G401 (cell line): ENCODE measurements at places on chromosomes 12 and 14.

DNA sequence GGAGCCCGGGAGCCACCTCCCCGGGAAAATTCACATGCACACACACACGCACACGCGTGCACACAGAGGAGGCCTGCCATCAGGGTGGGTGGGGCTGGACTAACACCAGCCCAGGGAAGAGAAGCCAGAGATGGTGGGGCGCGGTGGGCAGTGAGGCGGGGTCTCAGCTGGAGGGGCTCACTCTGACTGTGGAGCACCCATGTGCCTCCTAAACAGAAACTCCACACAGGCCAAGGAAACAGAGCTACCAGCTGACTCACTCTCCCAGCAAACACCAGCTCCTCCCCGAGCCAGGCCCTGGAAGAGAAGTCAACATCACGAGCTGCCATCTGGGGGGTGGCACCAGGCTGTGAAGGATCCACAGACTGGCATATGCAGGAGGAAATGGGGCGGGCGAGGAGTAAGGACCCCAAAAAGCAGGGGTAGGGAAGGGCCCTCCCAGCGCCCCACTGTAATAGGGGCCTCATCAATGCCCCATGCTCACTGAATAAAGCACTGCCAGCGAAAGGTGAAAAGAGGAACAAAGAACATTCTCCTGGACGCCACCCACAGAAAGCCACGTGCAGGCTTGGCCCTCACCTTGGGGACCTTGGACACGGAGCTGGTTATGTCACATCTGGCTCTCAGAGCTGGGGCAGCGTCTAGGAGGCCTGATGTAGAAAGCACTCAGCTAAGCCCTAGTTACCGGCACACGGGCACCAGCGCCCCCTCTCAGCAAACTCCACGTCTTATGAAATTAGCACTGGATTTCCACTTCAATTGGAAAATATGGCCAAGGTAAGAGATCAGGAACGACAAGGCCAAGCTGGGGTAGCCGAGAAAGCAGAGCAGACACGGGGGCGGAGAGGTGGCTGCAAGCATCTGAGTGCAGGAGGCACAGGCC lies 8.4 kb upstream of the INF2 start:
- DNase-seq, result peak; percentile 36

GRCh38 chr12:82554529-82554928 lies 132.2 kb upstream of the TMTC2 start:
- no peak for DNase-seq

DNA sequence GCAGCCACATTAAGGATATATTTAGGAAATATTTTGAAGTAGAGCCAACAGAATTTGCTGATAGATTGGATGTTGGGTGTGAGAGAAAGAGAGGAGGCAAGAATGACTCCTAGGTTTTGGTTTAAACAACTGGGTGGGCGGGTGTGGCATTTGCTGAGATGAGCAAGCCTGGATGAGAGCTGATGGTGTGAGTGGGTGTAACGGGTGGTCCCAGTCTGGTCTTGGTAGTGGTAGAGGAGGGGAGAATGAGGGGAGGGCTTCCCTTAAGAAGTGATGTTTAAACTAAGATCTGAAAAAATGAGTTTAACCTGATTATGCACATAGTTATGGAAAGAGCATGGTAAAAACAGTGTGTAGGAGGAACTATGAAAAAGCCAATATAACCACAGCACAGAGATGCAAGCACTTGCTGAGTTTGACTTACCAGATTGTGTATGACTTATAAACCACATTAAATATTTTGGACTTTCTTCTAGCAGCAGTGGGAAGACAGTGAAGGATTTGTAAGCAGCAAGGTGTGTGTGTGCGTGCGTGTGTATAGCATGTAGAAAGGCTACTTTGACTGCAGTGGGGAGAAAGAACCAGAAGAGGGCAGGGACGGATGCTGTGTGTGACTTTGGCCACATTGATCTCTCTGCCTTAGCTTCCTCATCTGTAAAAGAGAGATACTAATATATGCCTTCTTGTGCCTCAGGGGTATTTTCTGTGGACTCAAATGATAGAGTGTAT lies 139.7 kb downstream of the PRIMA1 start:
- DNase-seq, result peak; percentile 50

GRCh38 chr14:58870961-58871360 lies 233.2 kb downstream of the DACT1 start:
- no peak for DNase-seq

DNA sequence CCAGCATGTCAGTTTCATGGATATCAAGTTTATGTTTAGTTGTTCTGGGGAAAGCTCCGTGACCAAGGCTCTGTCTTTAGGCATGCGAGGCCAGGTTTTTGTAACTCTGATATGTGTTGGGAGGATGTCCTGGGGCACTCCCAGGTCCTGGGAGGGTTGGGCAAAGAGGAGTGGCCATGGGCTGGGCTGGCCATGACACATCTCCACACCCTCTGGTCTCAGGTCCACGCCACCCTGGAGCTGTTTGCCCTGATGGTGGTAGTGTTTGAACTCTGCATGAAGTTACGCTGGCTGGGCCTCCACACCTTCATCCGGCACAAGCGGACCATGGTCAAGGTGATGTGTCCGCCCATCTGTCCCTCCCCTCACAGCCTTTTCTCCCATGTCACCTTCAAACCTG lies 46.4 kb downstream of the TPCN1 start:
- no peak for DNase-seq

DNA sequence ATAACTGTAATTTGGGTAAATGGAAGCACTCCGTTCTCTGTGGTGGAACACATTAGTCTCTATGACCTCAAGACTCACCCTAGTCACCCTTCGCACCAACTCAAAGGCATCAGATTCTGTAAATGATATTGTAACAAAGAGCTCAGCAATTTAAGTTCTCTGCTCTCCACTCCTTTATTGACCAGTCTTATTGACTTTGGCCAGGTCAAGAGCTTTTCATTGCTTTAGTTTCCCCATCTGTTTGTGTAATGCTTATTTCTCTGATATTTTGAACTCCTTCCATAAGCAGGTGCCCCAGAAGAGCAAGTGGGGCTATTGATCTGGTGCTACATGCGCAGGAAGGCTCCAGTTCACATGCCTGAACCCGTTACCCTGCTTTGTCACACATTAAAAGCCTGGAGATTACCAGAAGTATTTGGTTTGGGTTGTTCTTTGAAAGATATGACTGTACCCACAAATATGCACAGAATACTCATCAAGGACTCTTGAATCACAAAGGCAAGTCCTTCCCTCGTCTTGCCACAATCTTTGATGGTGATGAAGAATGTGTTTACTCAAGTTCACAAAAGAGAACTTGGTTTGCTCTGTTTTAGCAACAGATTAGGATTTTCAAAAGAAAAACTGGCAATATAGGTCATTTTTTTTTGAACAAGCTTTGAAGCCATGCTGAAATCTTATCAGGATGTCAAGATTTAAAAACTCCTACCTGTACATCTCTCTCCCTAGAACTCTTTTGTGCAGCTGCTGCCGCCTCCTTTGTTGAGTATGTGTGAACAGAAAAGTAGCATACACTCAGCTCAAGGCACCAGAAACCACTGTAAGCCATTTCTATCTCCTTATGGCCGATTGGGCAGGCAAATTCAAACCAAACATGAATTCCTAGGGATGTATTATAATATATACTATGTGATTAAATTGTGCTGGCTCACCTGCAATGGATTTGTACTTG lies 193.9 kb downstream of the BCAT1 start:
- DNase-seq, result no peak

GRCh38 chr12:4891866-4892265 lies 17.8 kb upstream of the KCNA1 start:
- DNase-seq, result no peak

DNA sequence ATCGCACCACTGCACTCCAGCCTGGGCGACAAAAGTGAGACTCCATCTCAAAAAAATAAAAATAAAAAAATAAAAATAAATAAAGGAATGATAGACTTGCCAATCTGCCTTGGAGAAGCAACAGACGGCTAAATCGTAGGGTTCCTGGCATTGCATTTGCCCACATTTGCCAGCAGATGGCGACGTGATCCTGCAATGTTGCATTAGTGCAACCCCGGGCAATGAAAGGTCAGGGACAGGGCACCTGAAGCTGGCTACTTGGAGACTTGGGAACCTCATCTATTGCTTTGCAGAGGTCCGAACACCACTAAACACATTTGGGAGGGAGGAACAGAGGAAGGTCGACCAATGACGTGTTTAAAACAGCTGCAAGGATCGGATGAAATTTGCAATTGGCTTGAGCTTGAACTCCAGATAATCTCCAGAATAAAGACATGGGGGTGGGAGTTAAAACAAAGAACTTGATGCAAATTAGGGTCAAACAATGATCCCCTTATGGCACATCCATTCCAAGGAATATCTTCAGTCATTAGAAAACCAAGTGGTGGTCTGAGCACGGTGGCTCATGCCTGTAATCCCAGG lies 34.6 kb downstream of the SPRING1 start:
- DNase-seq, result peak; percentile 79

DNA sequence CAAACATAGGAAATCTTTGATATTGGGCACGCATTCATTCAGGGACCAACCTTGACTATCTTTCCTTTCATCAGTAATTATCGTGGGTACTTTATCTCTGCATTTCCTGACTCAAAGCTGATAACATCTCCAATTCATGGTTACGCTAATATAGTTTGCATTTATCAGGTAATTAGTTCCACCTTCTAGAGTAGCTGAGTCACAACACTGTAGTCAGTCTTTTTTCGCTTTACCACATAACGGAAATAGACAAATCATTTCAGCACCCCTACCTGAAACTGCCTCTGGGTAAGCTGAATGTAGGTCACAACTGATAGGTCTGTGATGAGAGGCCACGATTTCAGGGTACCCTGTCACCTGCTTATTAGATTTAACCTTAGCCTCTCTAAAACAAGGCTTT lies 36.7 kb upstream of the IL22 start:
- no peak for DNase-seq

GRCh38 chr12:120099738-120100137 lies 16.8 kb downstream of the RAB35 start:
- no peak for DNase-seq

DNA sequence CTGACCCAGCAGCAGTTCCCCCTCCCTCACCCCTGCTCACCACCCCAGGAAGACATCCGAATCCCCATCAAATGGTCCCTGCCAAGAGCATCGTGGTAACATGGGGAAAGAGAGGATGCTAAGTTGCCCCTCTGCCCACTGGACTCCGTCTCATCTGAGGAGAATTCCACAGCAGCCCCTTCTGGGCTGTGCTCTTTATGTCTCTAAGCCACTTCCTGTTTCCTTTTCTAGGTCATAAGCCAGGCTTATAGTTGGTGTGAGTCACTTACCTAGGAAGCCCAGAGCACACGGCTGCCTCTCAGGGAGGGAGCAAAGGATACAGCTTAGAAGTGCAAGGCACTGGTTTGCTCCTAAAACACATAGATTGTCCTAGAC lies 76.0 kb downstream of the VCPKMT start:
- no peak for DNase-seq

DNA sequence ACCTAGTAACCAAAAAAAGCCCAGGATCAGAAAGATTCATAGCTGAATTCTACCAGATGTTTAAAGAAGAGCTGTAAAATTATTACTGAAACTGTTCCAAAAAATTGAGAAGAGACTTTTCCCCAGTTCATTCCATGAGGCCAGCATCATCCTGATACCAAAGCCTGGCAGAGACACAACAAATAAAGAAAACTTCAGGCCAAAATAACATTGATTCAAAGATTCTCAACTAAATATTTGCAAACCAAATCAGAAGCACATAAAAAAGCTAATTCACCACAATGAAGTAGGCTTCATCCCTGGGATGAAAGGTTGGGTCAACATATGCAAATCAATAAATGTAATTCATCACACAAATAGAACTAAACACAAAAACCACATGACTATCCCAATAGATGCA lies 151.2 kb downstream of the PLCZ1 start:
- DNase-seq, result no peak

DNA sequence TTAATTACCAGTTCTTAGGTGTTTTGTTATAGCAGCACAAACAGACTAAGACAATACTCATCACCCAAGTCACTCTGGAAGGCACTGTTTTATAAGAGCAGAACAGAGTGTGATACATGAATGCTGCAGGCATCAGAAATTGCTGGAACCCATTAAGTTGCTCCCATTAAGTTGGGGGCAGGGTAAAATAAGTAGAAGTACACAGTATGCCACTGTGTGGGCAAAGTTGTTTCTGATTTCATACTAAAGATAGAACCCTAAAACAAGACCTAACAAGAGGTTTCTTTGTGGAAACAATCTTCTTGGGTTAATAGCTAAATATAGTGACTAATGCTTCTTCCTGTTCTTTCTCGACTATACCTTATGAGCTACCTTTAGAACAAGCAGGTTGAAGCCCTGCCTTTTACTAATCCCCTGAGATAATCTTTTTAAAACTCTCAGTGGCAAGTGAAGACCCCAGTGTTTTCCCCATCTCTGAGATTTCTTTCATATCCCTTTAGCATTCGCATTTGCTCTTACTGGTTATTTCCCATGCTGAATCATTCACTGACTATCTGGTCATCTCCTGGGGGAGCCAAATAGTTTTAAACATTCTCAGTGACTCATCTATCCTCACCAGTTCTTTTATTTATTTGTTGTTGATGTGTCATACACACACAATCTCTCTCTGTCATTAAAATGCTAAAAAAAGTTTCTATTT lies 52.3 kb downstream of the SOCS2 start:
- DNase-seq, result no peak

GRCh38 chr14:92737206-92737605 lies 11.2 kb downstream of the LGMN start:
- DNase-seq, result no peak

DNA sequence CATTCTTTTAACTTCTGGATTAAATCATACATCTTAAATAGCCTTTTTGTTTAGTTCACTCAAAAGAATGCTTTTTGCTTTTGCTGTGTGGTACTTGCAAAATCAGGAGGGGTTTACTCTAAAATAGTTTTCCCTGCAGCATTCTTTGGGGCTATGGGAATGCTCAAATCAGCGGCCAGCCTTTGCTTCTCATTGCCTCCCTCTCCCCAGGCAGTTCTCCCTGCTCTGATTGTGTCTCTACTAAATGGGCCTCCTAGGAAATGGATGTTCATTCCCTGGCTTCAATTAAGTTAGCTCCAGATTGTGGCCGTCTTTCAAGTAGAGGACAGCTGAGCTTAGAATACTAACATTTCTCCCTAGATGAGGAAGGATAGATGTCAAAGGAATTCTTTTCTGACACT lies 4.4 kb downstream of the TULP3 start:
- no peak for DNase-seq

- no peak for DNase-seq
Observed at GRCh38 chr12:111642681-111643426, 42.9 kb downstream of the BRAP start.

GRCh38 chr12:10943167-10943566 lies 4.1 kb upstream of the TAS2R14 start:
- no peak for DNase-seq
